ENCODE measurements at places on chromosomes 6 and 20.

- no peak for DNase-seq
These were observed 1297.5 kb upstream of the CITED2 start for GRCh38 chr6:140671926-140672325.

- peak; percentile 54 for DNase-seq
These were observed 14.0 kb downstream of the UST start for GRCh38 chr6:148760568-148761526.

DNA sequence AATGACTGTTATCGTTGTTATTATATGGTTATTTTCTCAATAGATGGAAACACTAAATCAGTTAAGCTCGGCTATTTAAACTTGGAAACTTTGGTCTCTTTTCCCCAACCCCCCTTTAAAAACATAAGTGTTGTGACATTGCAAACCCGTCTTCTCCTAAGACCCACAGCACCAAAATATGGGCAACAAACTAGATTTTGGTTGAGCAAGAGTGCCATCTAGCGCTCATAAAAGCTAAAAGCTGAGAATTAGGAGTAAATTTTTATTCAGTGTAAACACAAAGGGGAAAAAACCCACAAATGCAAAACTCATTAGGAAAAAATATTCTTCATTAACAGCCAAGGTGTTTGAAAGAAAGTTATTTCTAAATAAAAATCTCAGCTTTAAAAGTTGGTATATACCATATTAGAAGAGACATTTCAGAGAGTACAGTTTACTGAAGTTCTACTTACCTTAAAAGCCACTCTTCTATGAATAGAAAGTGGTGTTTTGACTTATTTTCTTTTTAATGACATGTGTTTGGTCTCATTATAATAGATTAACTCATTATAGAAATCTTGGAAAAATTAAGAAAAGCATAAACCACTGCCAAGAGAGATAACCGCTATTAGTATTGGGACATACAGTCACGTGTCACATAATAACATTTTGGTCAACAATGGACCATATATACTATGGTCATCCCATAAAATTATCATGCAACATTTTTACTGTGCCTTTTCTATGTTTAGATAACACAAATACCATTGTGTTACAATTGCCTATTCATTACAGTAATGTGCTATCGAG, 21.1 kb downstream of the SESN1 start:
- peak; percentile 67 for DNase-seq

GRCh38 chr20:64062276-64062595, 762 bp upstream of the TCEA2 start:
- DNase-seq, result no peak

- DNase-seq, result no peak
These were observed 334.8 kb downstream of the UTRN start for GRCh38 chr6:144619966-144620365.

DNA sequence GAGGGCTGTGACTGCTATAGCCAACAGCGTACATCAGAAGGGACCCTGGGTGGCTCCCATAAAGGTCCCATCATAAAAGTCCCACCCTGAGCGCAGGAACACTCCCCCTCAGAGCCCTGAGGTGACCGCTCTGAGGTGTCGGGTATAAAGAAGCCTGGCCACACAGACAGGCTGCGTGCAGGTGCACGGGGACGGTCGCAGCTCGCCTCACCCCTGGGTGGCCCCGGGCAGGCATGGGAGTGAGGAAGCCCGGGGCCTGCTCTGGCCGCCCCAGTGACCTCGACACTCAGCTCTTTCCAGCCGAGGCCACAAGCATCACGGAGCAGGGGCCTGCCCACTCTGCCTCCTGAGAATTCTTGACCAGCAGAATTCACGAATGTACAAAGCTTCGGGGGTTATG, 14.4 kb upstream of the RNASET2 start:
- no peak for DNase-seq

Measured in stimulated activated CD4-positive, alpha-beta T cell treated with anti-CD3 and anti-CD28 coated beads, Interleukin-4, amount 100 ng/mL, for 24 hours (primary cell).